ENCODE measurements at places on chromosomes 2 and 18. TPM values are rescaled to one million over a fixed set of nuclear protein-coding genes. Genes with fewer than 3 reads are reported as not detected.

The SLC20A1 gene
- total RNA-seq: 120 TPM

The SGPP2 gene
- total RNA-seq: 0.09 TPM

The GCKR gene
- not detected for total RNA-seq

The DNAH7 gene
- total RNA-seq: 0.95 TPM

The SERPINB10 gene
- total RNA-seq: not detected

The CLIP4 gene
- 18.2 TPM for total RNA-seq

The FMNL2 gene
- 43.1 TPM for total RNA-seq

The SPHKAP gene
- total RNA-seq: 10.3 TPM

The ERFE gene
- 8.6 TPM for total RNA-seq

The PROM2 gene
- 1.6 TPM for total RNA-seq

The CCDC74B gene
- total RNA-seq: 3.8 TPM

The VWA3B gene
- total RNA-seq: not detected

The CYP27A1 gene
- total RNA-seq: 1.2 TPM

The CCDC150 gene
- 28.0 TPM for total RNA-seq

DNA sequence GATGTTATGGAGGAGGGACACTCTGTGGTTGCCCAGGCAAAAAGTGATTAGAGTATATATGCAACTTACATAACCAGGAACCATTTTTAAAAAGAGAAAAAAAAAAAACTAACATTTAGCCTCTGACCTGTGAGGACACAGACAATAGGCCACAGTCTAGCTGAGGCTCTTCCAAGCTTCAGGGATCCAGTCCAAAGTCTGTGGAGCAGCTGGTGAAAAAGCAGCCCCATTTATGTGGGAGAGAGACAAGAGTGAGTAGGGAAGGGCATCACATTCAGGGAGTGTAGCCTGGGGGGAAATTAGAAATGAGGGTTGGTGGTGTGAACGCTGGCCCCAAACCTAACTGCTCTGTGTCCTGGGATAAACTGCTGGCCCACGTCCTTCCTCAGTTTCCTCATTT, 122.8 kb downstream of the MYO5B start:
- H3K27me3 ChIP-seq: peaks cover 10% of the 10 kb centered on the region
- no peak overlapping the region for H3K4me3 ChIP-seq
- no peak for DNase-seq
- H3K27ac ChIP-seq: no peak overlapping the region
- no peaks in the 10 kb centered on the region for H3K36me3 ChIP-seq

GRCh38 chr18:47831351-47831750, 99.1 kb downstream of the SMAD2 start:
- no peak overlapping the region for H3K27ac ChIP-seq
- no peaks in the 10 kb centered on the region for H3K27me3 ChIP-seq
- H3K4me1 ChIP-seq: no peaks in the 10 kb centered on the region
- no peak for DNase-seq
- H3K4me3 ChIP-seq: no peak overlapping the region

GRCh38 chr2:20584045-20584398, 66.9 kb downstream of the HS1BP3 start:
- H3K4me3 ChIP-seq: no peak overlapping the region
- H3K36me3 ChIP-seq: no peaks in the 10 kb centered on the region
- H3K4me1 ChIP-seq: peaks cover 15% of the 10 kb centered on the region
- H3K27me3 ChIP-seq: no peaks in the 10 kb centered on the region
- H3K27ac ChIP-seq: no peak overlapping the region
- DNase-seq: no peak

DNA sequence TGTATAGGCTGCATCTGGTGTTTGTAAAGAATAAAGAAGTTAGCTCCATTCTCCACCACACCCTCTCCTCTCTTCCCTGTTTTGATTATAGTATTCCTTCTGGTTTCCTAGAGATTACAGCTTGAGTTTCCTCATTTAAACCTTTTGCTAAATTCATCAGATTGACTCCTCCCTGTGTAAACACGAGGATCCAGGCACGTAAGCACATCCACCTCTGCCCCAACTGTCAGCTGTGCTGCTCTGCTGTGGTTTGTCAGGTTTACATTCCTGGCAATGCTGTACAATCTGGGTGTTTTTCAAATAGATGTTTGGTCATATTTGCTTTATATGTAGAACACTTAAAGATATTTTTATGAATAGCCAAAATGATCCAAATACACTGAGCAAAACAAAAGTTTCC, 302.8 kb downstream of the PTGR3 start:
- no peaks in the 10 kb centered on the region for H3K36me3 ChIP-seq
- no peaks in the 10 kb centered on the region for H3K4me1 ChIP-seq
- H3K27ac ChIP-seq: no peak overlapping the region
- no peak overlapping the region for H3K4me3 ChIP-seq

- no peak overlapping the region for H3K4me3 ChIP-seq
- DNase-seq: peak; percentile 17
- H3K4me1 ChIP-seq: no peaks in the 10 kb centered on the region
- H3K36me3 ChIP-seq: no peaks in the 10 kb centered on the region
These were observed 113.1 kb upstream of the SP3 start for GRCh38 chr2:174078275-174078674.

GRCh38 chr2:40416486-40416885, 35.4 kb downstream of the SLC8A1 start:
- DNase-seq: no peak
- H3K4me3 ChIP-seq: no peak overlapping the region
- H3K4me1 ChIP-seq: no peaks in the 10 kb centered on the region
- H3K27ac ChIP-seq: no peak overlapping the region

DNA sequence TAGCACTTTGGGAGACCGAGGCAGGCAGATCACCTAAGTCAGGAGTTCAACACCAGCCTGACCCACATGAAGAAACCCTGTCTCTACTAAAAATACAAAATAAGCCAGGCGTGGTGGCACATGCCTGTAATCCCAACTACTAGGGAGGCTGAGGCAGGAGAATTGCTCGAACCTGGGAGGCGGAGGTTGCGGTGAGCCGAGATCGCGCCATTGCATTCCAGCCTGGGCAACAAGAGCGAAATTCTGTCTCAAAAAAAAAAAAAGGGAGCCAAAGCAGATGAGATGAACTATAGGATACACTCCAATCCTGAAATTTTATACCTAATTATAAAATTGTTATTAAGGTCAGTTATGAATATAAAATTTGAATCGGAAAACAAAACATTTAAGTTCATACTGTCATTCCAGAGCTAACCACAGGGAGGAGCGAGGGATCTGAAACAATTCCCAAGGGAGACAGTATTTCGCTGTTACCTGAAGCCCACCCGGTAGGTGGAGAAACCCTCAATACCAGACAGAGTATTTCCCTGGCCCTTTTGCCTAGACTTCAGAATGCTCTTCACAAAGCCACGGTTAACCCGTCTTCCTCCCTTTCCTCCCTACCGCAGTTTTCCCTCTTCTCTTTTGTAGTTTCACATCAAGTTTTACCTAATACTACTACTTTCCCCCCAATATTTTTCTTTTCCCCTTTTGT, 1.4 kb downstream of the PPM1G start:
- H3K4me3 ChIP-seq: peak overlapping the region; percentile 100
- DNase-seq: peak; percentile 73
- peaks cover 13% of the 10 kb centered on the region for H3K36me3 ChIP-seq
- H3K27ac ChIP-seq: peak overlapping the region; percentile 92

DNA sequence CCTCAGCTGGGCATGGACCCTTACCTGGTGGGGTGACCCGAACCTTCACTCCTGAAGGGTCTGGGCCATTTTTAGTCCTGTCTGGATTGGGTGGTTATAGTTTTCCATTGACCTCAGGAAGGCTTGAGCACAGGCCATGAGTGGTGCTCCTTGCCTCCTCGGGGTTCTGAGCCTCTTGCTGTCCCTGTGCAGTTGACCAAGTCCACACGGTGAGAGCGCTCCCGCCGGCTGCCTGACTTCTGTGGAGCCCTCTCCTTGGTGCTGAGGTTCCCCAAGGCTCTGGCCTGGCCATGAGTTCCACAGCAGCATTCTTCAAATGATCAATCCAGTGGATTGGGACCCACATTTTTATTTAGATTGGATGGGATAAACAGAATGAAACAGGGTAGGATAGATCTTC, 159.5 kb downstream of the SEPTIN10 start:
- no peaks in the 10 kb centered on the region for H3K4me1 ChIP-seq
- H3K27me3 ChIP-seq: no peaks in the 10 kb centered on the region
- H3K27ac ChIP-seq: no peak overlapping the region
- no peaks in the 10 kb centered on the region for H3K36me3 ChIP-seq

DNA sequence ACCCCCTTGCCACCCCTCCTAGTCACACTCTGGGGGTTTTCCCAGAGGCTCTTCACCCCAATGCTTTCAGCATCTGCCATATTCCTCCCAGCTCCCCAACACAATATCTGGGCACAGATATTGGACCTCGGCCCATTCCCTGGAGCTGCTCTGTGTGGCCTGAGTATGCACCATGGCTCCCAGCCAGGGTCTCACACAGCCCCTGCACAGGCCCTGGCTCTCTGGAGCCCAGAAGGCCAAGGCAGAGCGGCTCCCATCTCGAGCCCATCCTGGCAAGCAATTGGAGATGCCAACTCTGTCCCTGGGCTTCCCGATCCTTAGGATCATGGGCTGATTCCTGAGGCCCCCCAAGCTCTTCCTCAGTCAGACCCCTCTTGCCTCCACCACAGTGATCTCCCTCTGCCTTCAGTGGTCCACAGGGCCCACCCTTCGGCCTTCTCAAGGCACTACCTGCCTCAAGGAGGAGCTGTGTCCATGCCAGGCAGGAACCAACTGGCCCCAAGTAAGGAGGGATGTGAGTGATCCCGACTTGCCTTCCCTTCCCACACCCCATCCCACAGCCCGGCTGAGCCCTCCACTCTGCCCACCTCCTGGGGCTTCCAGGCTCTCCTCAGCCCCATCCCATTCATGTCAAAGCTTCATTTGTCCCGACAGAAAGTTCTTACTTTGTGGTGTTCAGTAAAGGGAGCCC, 62.7 kb downstream of the ADD2 start:
- H3K27ac ChIP-seq: no peak overlapping the region
- no peaks in the 10 kb centered on the region for H3K4me1 ChIP-seq
- H3K4me3 ChIP-seq: no peak overlapping the region
- H3K27me3 ChIP-seq: no peaks in the 10 kb centered on the region

DNA sequence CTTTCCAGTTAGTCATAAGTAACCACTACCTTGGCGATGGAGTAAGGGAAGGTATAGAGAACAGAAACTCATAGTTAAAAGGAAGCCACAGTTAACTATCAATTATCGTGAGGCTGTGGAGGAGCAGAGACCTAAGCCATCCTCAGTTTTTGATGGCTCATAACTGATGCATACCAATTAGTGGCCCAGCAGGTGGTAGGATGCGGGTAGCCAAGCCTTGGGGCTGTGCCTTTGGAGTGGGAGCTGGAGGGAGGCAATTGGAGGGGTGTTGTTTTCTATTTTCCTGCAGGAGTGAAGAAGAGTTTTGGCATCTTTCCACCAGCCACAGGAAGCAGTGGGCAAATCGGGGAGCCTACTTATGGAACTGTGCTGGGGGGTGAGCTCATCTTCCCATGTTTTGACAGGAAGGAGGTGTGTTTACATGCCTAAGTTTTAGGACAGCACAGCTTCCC, 194.8 kb downstream of the TPGS2 start:
- peak; percentile 13 for DNase-seq
- no peaks in the 10 kb centered on the region for H3K36me3 ChIP-seq
- no peak overlapping the region for H3K4me3 ChIP-seq
- no peaks in the 10 kb centered on the region for H3K4me1 ChIP-seq
- H3K27ac ChIP-seq: no peak overlapping the region
- no peaks in the 10 kb centered on the region for H3K27me3 ChIP-seq

DNA sequence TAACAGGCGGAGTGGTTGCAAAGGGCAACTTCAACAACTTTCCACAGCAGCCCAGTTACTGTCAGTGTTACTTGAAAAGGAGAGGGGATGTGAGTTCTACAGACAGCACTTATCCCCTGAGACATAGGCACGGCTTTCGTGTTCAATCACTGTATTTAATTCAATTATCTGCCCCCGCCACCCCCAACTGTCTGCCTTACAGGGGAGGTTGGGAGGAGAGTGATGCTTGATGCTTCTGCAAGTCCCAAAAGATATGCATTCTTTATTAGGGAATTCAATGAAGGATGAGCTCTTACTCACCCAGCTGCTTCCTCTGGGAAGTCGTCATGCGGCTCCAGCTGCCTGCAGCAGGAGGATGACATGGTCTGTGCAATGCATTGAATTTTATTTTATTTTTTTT, 639.9 kb downstream of the DCC start:
- peak; percentile 95 for DNase-seq
- no peak overlapping the region for H3K27ac ChIP-seq
- H3K4me1 ChIP-seq: peaks cover 28% of the 10 kb centered on the region
- H3K27me3 ChIP-seq: no peaks in the 10 kb centered on the region

- peaks cover 27% of the 10 kb centered on the region for H3K4me1 ChIP-seq
- DNase-seq: peak; percentile 34
- peak overlapping the region; percentile 48 for H3K4me3 ChIP-seq
- no peaks in the 10 kb centered on the region for H3K27me3 ChIP-seq
- peak overlapping the region; percentile 79 for H3K27ac ChIP-seq
These were observed 6.1 kb downstream of the CTDSP1 start for GRCh38 chr2:218405746-218406208.

- no peaks in the 10 kb centered on the region for H3K27me3 ChIP-seq
- no peak overlapping the region for H3K4me3 ChIP-seq
- no peak overlapping the region for H3K27ac ChIP-seq
- no peaks in the 10 kb centered on the region for H3K36me3 ChIP-seq
- H3K4me1 ChIP-seq: peaks cover 5% of the 10 kb centered on the region
- no peak for DNase-seq
These were observed 691.9 kb upstream of the TMEFF2 start for GRCh38 chr2:192886636-192887035.

GRCh38 chr18:67540559-67540958, 24.0 kb upstream of the DSEL start:
- DNase-seq: no peak
- no peak overlapping the region for H3K27ac ChIP-seq
- H3K4me1 ChIP-seq: peaks cover 1% of the 10 kb centered on the region
- no peaks in the 10 kb centered on the region for H3K36me3 ChIP-seq

GRCh38 chr2:113157118-113157896, 16.5 kb upstream of the PSD4 start:
- no peak for DNase-seq
- H3K27ac ChIP-seq: no peak overlapping the region
- peak overlapping the region; percentile 45 for H3K4me3 ChIP-seq
- H3K36me3 ChIP-seq: no peaks in the 10 kb centered on the region

DNA sequence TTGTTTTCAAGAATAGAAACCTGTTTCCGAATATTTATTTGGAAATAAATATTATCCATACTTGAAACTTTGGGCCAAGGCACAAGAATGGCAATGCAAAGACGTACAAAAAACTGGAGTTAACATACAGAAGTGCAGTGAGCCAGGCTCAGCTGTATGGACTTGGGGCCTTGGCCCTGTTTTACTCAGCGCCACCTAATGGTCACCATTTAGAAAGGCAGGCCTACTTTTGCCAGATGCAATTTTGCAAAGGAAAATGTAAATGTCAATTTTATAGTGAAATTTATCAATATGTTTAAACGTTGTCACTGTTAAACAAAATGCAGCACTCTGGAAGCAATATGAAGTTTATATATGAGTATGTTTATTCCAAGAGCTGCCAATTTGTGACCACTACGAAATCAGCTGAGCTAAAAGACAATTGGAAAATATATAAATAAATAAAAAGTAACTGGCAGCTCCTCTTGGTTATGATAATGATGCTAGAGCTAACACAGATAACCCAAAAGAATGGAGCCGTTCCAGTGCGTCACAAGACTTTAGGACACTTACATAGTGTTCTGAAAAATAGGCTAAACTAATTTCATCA, 155.0 kb downstream of the ARHGAP15 start:
- H3K36me3 ChIP-seq: no peaks in the 10 kb centered on the region
- peak; percentile 72 for DNase-seq
- no peaks in the 10 kb centered on the region for H3K27me3 ChIP-seq
